ENCODE measurements at places on chromosomes 6 and 20.

DNA sequence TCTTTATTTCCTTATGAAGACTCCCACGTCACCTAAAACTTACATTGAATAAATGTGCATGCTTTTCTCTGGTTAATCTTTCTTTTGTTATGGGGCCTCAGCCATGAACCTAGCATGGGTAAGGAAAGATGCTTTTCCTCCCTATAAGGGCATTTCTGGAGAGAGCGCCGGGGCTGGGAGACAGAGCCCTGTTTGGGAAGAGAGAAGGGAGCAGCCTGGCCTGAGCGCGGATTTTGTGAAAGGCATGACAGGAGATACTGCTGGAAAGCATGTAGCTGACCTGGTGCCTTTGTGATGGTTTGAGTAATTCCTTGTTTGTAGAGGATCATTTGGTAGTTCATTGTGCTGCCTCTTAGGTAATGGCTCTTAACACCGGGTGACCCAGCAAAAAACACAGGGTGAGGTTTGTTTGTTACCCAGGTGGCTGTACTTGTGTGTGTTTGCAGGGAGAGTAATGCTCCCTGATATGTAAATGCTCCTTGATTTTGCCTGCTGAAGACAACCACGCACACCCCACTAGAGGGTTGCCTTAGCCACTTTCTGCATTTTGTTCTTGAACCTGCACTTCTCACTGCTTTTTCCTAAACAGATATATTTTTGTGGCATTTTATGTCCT is 59.2 kb downstream of the ANKRD6 start:
- no peak for DNase-seq

DNA sequence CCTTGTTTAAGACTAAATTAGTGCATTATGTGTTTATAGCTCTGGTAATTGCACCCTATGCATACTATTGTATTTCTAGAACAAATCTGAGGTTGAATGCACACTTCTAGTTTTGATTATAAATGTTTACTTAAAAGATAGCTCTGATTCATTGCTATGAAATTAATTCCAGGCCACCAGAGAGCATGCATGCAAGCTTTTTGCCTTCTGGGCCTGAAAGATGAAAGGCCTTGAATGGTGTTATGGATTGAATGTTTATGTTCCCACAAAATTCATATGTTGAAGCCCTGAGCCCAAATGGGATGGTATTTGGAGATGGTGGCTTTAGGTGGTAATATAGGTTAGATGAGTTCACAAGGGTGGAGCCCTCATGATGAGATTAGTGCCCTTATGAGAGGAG is 695.0 kb upstream of the MAP3K7 start:
- DNase-seq: no peak

DNA sequence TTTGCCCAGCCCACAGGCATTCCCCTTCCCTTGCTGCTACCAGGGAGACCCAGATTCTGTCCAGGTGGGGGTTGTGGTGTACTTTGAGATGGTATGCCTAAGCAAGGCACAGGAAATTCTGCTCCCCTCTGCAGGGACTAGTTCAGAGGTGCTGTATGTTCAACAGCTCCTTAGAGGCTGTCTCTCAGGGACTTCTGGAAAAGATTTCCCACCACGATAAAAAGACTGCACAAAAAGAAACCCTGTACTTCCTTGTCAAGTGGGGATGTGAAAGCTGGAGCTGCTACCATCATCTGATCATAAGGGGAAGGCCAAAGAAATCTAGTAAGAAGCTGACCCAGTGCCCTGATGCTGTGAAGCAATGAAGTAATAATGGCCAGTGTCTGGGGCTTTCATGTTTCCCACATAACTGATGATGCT is 51.5 kb upstream of the SMIM29 start:
- DNase-seq: no peak

GRCh38 chr6:116476002-116476678 is 15.0 kb downstream of the CALHM6 start:
- no peak for DNase-seq

All from T1000 (cell line).